ENCODE measurements at places on chromosomes 1 and 21.

GRCh38 chr1:176809292-176809691 lies 346.3 kb downstream of the PAPPA2 start:
- DNase-seq: no peak

DNA sequence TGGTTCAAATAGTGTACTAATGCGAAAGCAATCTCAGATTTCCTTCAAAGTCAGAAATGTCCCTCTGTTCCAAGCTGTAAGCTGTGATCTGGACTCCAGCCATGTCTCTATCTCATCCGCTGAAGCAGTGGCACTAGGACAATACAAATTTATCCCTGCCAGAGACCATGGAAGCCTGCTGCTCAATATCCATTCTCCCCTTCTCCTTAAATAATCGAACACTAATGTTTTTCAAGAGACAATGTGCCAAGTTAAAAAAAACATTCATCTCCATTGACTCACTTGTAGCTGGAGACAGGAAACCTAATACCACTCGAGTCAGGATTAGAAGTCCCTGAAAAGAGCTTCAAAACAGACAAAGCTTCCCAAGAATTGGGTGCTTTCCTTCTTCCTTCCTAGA lies 38.5 kb upstream of the PGBD5 start:
- DNase-seq: peak; percentile 10

DNA sequence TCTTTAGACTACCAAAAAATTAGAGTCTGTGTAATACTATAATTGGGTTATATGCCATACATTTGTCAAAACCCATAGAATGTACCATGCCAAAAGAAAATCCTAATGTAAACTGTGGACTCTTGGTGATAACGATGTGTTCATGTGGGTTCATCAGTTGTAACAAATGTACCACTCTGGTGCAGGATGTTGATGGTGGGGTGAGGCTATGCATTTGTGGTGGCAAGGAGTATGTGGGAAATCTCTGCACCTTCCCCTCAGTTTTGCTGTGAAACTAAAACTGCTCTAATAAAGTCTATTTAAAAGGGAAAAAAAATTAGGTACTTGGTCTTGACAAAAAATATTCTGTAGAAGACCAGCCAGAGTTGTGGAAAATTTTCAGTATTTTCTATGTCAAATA lies 43.4 kb downstream of the INKA2 start:
- DNase-seq: no peak

DNA sequence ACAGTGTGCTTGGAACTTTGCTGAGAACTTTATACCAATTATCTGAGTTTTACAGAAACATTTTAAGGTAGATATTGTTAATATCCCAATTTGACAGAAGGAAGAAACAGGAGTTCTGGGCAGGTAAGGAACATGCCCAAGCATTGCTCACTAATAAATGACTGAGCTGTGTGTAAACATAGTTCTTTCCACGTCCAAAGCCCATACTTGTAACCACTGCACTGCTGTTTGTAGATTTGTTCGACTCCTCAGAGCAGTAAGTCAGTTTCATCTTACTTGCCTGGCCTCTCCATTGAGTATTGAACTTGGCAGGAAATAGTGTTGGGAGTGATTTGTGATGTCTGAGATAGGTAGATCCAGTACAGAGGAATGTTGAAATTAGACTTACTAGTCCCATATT lies 335.1 kb downstream of the KIF26B start:
- no peak for DNase-seq

DNA sequence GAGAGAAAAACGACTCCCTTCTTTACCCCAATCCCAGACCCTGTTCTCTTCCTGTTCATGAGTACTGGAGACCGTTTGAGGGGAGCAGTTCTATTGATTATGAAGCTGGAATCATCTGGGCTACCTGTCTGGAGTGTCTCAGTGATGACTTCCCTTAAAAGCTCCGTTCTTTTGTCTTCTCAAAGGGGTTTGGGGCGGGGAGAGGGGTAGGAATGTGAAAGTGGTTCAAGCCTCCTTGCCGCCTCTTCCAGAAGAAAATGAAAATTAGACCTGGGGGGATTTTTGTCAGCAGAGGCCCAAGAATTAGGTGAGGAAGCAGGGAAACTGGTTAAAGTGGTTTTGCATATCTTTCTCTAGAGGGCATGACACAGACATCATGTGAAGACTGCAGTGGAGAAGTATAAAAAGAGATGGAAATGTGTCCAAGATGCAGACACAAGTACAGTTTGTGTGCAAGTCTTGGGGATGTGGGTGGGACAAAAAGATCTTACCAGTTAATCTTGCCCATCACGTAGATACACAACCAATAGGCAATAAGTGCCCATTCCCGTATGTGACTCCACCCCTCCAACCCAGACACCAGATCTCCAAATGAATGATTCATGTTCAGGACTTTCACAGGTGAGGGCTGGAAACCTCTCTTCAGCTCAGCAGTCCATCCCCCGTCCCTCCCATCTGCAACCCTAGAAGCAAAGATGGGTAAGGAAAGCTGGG lies 470 bp upstream of the MTMR11 start:
- no peak for DNase-seq

GRCh38 chr1:19942088-19942487 lies 18.7 kb upstream of the PLA2G2E start:
- DNase-seq: no peak

DNA sequence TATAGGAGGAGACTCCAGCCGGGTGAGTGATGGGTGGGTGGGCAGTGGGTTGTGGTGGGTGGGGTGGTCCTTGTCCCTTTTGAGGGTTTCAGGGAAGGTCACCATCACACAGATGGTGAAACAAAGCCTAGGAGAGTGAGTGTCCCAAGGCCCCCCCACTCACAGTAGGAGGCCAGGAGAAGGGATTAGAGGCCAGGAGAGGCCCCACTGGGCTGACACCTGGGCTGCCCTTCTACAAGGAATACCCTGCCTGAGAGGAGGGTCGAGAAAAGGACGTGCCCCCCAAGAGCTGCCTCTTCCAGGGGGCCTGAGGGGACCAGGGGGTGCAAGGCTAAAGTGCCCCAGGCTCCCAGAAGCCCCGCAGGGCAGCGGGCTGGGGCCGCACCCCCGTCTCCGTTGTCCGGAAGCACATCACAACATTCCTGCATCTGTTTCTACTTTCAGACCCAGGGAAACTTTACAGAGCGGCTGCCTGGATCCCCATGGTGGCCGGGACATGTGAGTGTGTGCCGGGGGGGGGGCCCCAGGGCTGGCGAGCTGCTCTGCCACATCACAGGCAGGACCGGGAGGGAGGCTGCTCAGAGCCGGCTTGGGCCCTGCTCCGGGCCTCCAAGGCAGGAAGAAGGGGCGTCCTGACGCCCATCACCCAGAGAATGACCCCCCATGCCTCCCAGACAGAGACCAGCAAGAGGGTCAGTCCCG lies 68.2 kb downstream of the ARHGEF16 start:
- DNase-seq: no peak

- no peak for DNase-seq
Measured at GRCh38 chr1:78286686-78287085, 204.1 kb upstream of the PTGFR start.

DNA sequence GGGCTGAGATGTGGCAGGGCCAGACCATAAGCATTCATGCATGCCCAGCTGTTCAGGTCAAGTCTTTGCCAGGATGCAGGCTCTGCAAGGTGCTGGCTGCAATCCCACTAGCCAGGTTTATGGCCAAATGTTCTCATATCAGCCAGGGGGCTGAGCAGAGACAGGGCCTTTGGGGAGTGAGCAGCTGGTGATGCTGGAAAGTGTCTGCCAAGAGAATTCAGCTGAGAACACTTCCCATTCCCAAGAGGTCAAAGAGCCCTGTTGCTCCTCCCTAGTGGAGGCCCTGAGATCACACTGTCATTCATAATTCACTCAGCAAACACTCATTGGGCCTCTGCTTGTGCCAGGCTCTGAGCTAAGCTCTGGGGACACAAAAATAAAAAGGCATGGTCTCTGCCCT lies 150.3 kb downstream of the DMRTA2 start:
- DNase-seq: no peak

- peak; percentile 79 for DNase-seq
Measured at GRCh38 chr1:9561429-9561828, 22.2 kb downstream of the SLC25A33 start.

DNA sequence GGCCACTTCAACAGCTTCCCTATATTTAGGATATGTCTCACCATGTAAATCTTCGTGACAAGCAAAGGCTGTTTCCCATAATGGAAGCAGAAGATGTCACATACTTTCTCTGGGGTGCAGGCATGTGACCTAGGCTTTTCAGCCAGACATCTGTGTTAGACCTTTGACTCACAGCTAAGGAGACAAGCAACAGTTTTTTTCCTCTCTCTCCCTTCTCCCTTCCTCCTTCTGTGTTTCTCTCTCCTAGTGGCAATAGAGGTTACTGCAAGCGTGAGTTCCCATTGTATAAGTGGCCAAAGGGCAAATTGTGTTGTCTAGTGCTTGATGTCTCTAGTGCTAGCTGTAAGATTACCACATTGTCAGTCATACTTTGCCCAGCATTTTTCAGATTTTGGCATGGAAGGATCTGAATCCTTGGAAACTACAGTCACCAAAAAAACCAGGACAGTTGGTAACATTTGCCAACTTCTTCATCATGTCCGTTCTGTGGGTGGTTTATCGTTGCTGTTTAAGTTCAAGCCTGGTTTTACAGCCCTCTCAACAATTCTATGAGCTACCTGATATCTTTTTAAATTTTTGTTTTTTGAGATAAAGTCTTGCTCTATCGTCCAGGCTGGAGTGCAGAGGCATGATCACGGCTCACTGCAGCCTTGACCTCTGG lies 44.4 kb upstream of the RABGAP1L start:
- peak; percentile 52 for DNase-seq

GRCh38 chr1:85579622-85580021 lies 939 bp upstream of the CCN1 start:
- no peak for DNase-seq

DNA sequence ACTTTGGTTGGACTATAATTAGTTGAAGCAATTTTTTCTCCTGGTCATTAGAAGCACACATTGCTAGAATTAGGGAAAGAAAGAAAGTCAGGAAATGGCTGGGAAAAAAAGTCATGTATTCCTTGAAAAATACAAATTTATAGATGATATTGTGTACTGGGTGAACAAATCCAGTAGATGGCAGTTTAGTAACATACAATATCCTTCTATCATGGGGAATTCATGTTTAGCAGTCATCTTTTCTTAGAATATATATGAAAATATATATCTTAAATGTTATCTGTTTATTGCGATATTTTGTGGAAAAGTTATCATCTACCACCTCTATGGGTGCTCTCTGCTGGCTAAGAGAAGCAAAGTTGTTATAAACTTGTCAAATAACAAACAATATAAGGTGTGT lies 13.1 kb upstream of the ZRANB2 start:
- DNase-seq: no peak

DNA sequence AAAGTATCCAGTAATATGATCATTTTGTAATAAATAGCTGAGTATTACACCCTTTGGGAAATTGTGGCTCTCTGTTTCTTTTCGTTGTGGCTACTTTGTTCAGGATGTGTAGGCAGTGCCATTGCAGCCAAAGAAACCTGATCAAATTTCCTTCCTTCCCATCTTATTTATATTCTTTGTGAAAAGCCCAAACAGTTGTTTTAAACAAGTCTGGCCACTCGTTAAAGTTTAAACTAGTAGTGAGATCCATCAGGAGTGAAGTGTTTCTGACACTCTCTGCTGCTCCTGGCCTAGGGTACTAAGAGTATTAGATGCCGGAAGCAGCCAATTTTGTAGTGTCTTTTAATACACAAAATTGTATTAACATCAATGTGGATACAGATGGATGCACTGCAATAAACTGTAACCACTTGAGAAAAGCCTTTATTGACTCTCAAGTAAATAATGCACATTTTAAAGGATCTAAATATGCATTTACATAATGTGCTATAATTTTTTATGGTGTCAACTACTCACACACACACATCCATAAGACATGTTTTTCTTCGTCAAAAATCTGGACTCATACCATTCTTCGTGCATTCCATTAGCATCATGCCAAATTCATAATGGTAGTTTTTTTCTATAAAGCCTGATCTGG lies 317.9 kb downstream of the NFIA start:
- no peak for DNase-seq

GRCh38 chr1:45015683-45016082 lies 3.6 kb downstream of the UROD start:
- no peak for DNase-seq

- DNase-seq: no peak
Measured at GRCh38 chr1:980137-980571, 1.7 kb downstream of the PERM1 start.

DNA sequence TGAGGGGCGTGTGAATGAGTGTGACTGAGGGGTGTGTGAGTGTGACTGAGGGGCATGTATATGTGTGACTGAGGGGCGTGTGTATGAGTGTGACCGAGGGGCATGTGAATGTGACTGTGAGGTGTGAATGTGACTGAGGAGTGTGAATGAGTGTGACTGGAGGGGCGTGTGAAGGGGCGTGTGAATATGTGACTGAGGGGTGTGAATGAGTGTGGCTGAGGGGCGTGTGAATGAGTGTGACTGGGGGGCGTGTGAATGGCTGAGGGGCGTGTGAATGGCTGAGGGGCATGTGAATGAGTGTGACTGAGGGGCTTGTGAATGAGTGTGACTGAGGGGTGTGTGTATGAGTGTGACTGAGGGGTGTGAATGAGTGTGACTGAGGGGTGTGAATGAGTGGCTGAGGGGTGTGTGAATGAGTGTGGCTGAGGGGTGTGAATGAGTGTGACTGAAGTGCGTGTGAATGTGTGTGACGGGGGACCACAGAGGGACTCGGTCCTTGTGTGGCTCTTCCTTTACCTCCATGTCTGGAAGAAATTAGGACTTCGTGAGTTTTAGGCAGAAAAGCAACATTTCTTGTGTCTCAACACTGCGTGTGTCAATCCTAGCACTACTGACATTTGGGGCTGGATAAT lies 105.8 kb downstream of the GLIS1 start:
- DNase-seq: no peak

DNA sequence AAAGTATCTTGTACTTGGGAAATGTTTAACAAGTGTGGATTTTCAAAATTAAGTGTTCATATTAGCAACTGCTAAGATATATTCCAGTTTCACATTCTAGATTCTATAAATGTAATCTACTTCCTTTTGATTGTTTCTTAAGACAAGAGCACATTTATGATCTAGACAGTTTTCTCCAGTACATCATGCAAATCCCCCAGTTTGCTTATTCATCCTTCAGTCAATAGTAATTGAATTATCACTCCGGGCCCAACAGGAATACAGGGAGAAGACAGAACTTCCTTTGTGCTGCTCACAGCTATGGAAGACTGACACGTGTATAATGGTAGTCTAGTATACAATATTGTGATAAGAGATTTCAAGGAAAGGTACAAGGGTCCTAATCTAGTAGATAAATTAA lies 14.5 kb downstream of the PLA2G4A start:
- no peak for DNase-seq

- DNase-seq: no peak
Measured at GRCh38 chr1:100606438-100606837, 68.5 kb downstream of the GPR88 start.

- DNase-seq: no peak
Measured at GRCh38 chr1:23745515-23745914, 2.2 kb downstream of the ELOA start.

DNA sequence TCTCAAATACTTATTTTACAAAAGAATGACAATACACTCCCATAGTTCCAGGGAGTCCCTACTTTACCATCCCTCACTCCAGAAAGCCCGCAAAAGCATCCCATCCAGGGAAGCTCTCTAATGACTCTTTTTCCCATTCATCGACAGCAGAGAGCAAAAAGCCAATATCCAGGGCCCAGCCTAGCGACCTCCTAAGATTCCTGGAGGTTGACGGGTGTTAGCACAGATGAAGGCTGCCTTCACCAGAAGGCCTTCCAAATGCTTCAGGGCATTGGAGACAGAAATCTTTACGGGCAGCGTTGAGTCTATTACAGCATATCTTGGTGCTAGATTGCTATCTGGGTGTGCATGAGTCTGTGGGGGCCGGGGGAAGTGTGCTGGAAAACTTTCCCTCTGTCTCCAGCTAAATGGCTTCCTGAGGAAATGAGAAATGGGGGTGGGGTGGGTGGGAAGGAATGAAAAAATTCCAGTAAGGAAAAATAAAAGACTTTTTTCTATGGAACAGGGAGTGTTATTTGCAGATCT lies 136.6 kb downstream of the PROX1 start:
- no peak for DNase-seq
